Uterus (tissue), 4 donors: ENCODE measurements at places on chromosomes 4 and X. TPM values are rescaled to one million over a fixed set of nuclear protein-coding genes. Genes with fewer than 3 reads are reported as not detected.
A peak's percentile ranks its signal among the peaks of the same experiment; 100 is the strongest.

- H3K36me3 ChIP-seq: no peaks in the 10 kb centered on the region
- DNase-seq: no peak
- H3K27me3 ChIP-seq: no peaks in the 10 kb centered on the region
- H3K27ac ChIP-seq: no peak overlapping the region
- H3K4me1 ChIP-seq: no peaks in the 10 kb centered on the region
Measured at GRCh38 chrX:38473701-38474100, 87.6 kb upstream of the TSPAN7 start.

The TEX13C gene
- total RNA-seq: not detected

- no peaks in the 10 kb centered on the region for H3K27me3 ChIP-seq
- H3K4me1 ChIP-seq: no peaks in the 10 kb centered on the region
- H3K36me3 ChIP-seq: no peaks in the 10 kb centered on the region
Measured at GRCh38 chr4:155602351-155603140, 64.1 kb upstream of the GUCY1A1 start.

- H3K36me3 ChIP-seq: no peaks in the 10 kb centered on the region
- H3K27ac ChIP-seq: peak overlapping the region; percentile 87
- H3K4me1 ChIP-seq: no peaks in the 10 kb centered on the region
- DNase-seq: peak; percentile 66
- H3K4me3 ChIP-seq: peak overlapping the region; percentile 59
- H3K27me3 ChIP-seq: no peaks in the 10 kb centered on the region
Measured at GRCh38 chr4:22515145-22515887, 550 bp downstream of the ADGRA3 start.

GRCh38 chr4:124757126-124757525 is 44.6 kb upstream of the ANKRD50 start:
- H3K36me3 ChIP-seq: no peaks in the 10 kb centered on the region
- H3K27me3 ChIP-seq: no peaks in the 10 kb centered on the region
- H3K4me3 ChIP-seq: no peak overlapping the region
- H3K27ac ChIP-seq: no peak overlapping the region

DNA sequence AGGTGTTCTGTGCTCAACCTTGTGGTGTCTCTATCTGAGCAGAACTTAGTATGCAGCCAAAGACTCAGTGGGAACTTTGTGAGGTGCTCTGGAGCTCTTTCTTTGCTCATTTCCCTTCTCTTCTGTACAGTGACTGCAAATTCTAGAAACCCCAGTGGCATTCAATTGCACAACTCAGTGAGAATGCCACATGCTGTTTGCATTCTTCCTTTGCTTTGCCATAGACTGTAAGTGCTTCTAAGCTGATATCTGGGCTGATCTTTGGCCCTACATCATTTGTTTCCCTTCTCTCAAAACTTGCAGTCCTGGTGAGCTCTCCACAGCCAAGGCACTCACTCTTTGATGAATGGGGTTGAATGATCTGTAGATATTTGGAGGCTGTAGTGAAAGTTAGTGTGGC is 7.0 kb downstream of the PNMA3 start:
- no peak overlapping the region for H3K27ac ChIP-seq
- no peak overlapping the region for H3K4me3 ChIP-seq
- no peaks in the 10 kb centered on the region for H3K36me3 ChIP-seq
- no peaks in the 10 kb centered on the region for H3K4me1 ChIP-seq
